ENCODE measurements at places on chromosomes 5 and 9.

GRCh38 chr5:117379521-117379920 is 804.9 kb upstream of the SEMA6A start:
- DNase-seq = no peak

- DNase-seq = no peak
These were observed 8.5 kb downstream of the DPP7 start for GRCh38 chr9:137105814-137106661.

GRCh38 chr5:1660001-1660400 is 136.2 kb upstream of the LPCAT1 start:
- no peak for DNase-seq

- DNase-seq = no peak
These were observed 87.1 kb downstream of the CEMIP2 start for GRCh38 chr9:71681104-71681707.

- peak; percentile 22 for DNase-seq
These were observed 557 bp downstream of the PJA2 start for GRCh38 chr5:109408991-109409843.

- DNase-seq = no peak
These were observed 389.2 kb downstream of the MAT2B start for GRCh38 chr5:163894645-163895044.

- no peak for DNase-seq
These were observed 398.8 kb downstream of the ENC1 start for GRCh38 chr5:74241751-74242140.

- DNase-seq = no peak
These were observed 6.8 kb upstream of the FEM1C start for GRCh38 chr5:115551415-115551814.

GRCh38 chr9:87713278-87713987 is 12.5 kb upstream of the CTSL start:
- DNase-seq = no peak

- no peak for DNase-seq
These were observed 3.6 kb downstream of the CCL19 start for GRCh38 chr9:34687276-34688030.

- no peak for DNase-seq
These were observed 48.4 kb downstream of the PSD2 start for GRCh38 chr5:139843991-139844390.

- DNase-seq = no peak
These were observed 17.5 kb downstream of the UNC5A start for GRCh38 chr5:176827736-176828414.

- no peak for DNase-seq
These were observed 414.1 kb downstream of the ARHGEF28 start for GRCh38 chr5:74040065-74040551.

DNA sequence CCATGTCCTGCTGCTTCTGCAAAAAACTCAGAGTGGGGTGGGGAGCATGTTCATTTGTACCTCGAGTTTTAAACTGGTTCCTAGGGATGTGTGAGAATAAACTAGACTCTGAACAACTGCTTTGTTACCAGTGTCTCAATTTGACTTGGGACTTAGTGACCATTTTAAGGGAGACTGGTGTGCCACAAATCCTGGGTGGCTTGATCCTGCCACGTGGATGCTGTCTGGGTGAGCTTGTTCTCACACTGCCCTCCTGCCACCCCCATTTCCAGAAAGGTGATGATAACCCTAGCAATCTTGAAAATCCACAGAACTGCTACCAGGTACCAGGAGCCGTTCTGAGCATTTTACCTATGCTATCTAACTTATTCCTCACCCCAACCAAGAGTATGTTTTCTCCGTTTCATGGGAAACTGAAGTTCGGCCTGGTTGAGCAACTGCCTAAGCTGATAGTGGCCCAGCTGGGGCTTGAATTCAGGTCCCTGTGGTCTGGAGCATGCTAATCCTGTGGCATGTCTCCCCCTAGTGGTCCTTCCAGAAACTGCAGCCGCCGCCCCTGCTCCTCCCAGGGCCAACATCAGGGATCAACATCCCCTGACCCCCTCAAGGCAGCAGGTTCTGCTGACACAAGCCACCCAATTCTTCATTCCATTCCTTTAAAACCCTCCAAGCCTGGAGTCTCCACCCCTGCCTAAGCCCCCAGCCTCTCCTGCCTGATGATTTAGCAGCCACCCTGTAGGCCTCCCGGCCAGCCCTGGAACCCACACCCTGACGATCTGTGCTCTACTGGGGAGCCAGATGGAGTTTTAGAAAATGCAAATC is 2.8 kb downstream of the IL3 start:
- no peak for DNase-seq

DNA sequence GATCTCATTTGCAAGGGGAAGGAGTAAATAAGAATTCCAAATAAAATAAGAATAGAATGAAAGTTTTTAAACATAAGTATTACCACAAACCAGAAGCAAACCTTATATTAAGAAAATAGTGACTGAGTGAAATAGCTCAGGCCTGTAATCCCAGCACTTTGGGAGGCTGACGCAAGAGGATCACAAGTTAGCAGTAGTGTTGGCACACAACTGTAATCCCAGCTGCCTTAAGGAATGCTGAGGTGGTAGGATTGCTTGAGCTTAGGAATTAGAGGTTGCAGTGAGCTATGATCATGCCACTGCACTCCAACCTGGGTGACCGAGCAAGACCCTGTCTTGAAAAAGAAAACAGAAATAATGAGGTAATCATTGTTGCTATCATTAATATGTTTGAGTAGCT is 47.0 kb downstream of the APC start:
- DNase-seq = no peak

- DNase-seq = no peak
These were observed 2.0 kb upstream of the RALGDS start for GRCh38 chr9:133122935-133123611.

DNA sequence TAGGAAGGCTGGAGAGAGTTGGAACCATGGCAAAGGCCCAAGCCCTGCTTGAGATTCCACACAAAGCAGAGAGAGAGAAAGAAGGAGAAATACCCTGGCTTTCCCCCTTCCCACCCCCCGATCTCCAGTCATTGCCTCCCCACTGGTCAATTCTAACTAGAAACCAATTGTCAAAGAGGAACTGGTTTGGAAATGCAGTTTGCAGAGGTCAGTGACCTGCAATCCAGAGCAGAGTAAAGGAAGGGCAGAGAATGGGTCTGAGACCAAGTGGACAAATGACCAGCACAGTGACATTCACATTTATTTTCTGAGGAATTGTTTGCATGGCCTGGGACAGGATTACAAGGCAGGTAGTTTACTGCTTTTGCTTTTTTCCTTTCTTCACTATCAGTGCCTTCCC is 37.5 kb upstream of the ZFYVE16 start:
- DNase-seq = no peak

GRCh38 chr5:30540150-30540549 is 653.3 kb upstream of the CDH6 start:
- DNase-seq = no peak

Measured in cerebellar nuclear complex (tissue), 1 donor.